Left renal pelvis (tissue), 4 donors: ENCODE measurements at places on chromosomes 16 and 17. TPM values are rescaled to one million over a fixed set of nuclear protein-coding genes. Genes with fewer than 3 reads are reported as not detected.
A peak's percentile ranks its signal among the peaks of the same experiment; 100 is the strongest.

Gene AXIN1
- polyA plus RNA-seq, result 14.9 TPM

DNA sequence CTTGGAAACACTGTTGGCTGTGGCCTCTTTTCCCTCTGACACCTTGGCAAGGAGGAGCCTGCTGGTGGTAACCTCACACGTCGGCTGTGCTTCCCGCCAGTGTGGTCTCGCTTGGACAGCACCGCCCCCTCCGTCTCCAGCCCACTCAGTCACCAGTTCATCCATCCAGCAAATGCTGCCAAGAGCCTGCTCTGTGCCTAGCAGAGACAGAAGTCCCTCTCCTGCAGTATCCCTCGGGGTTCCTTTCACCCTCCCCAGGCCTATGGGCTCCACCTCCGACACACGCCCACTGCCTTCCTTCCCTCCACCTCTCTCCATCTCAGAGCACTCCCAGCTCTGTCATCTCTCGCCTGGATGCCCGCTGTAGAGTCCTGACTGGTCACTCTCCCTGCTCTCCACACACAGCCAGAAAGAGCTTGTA is 12.3 kb downstream of the CACNG4 start:
- no peak for DNase-seq

GRCh38 chr16:71923941-71924690 is 28.8 kb downstream of the IST1 start:
- no peak for DNase-seq

DNA sequence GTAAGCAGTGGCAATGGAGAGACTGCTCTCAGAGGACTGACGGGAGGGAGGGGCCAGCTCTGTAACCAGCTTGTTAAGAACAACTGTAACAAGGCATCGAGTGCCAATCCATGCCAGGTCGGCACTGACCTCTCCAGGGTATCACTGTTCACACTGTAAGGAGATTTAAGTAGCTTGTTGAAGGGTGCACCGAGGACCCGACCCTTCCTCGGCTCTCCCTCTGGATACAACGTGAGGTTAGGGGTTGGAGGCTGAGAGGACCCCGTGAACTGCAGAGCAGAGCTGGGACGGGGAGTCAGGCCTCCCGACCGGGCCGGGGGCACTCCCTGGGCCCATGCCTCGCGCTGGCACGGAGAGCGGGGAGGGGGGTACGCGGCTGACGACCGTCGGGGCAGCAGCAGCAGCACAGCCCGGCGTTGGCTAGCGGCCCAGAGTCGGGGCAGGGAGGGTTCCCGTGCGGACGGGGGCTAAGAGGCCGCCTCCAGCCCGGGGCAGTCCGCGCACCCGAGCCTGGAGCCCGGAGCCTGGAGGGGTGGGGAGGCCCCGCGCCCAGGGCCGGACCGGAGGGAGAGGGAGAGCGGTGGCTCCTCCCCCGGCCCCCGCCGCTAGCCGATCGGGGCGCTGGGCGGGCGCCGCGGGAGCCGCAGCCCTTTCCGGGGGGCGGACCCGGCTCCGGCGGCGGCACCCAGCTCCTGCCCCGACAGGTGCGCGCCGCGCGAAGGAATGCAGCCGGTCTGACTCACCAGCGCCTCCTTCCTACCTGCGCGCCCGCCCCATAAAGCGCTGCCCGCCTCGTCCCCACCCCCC is at the start of gene ITGB4:
Gene ITGB4, plus strand, starts transcription at position 804 of the 807 bp plus-strand sequence. CDS start 3,245 bp downstream, outside the sequence.
- DNase-seq, result peak; percentile 29

- no peak for DNase-seq
These were observed 8.1 kb upstream of the NLRP1 start for GRCh38 chr17:5592382-5592781.

- no peak for DNase-seq
These were observed 5.7 kb downstream of the GRN start for GRCh38 chr17:44350733-44351226.

DNA sequence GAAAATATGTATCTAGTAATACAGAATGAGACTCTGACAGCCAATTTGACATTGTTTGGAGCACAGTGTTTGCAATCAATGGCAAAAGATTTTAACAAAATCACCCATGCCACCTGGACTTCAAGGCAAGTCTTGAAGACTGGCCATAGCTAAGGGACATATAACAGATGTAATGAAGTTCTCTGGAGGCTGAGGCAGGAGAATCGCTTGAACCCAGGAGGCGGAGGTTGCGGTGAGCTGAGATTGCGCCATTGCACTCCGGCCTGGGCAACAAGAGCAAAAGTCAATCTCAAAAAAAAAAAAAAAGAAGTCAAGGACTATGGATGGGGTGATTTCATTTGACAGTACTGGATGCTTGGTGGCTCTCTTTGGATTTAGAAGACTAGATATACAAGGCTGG is 5.6 kb upstream of the BPTF start:
- no peak for DNase-seq
